Progenitor cell of endocrine pancreas (in vitro differentiated cells): ENCODE measurements at places on chromosomes 5 and 9. TPM values are rescaled to one million over a fixed set of nuclear protein-coding genes. Genes with fewer than 3 reads are reported as not detected.

The IRGM gene
- total RNA-seq, result not detected in 2 replicates

The PCDHGA5 gene
- 0.69 and 0.71 TPM in 2 replicates for total RNA-seq

The ANKRD31 gene
- 0.55 and 0.80 TPM in 2 replicates for total RNA-seq

The SHROOM1 gene
- 10.0 and 12.6 TPM in 2 replicates for total RNA-seq

The QRFP gene
- not detected in 2 replicates for total RNA-seq

The PCDHGA8 gene
- total RNA-seq, result 1.5 and 1.9 TPM in 2 replicates

The APBA1 gene
- 1.8 and 1.9 TPM in 2 replicates for total RNA-seq

The SLC27A4 gene
- 26.4 and 28.3 TPM in 2 replicates for total RNA-seq

The UGT3A1 gene
- total RNA-seq, result 5.2 and 5.6 TPM in 2 replicates

The SLCO6A1 gene
- 2.0 and 4.9 TPM in 2 replicates for total RNA-seq

The SEMA6A gene
- 89.9 and 105 TPM in 2 replicates for total RNA-seq

The CDX1 gene
- 0.31 and 0.43 TPM in 2 replicates for total RNA-seq
